NCI-H748 treated with DMSO at 0.1 percent for 48 hours (cell line): ENCODE measurements at places on chromosomes 12 and 14.

- no peak for DNase-seq
These were observed 13.3 kb downstream of the RAP1B start for GRCh38 chr12:68623984-68624383.

DNA sequence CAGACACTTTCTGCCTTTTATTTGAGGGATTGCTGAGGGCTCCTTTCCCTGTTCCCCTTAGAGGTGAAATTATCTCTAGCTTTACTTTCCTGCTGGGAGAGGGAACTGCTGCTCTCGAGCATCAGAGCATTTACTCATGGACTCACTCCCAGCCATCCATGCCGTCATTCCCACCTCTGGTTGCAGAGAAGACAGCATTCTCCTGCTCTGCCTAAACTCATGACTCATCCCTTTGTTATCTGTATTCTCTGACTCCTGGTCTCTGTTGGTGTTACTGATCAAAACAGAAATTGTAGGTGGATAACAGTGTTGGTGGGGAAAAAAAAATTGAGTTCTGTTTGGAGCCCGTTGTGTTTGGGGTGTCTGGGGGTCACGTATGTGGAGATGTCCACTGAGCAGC lies 159.3 kb downstream of the TTC8 start:
- DNase-seq = no peak

DNA sequence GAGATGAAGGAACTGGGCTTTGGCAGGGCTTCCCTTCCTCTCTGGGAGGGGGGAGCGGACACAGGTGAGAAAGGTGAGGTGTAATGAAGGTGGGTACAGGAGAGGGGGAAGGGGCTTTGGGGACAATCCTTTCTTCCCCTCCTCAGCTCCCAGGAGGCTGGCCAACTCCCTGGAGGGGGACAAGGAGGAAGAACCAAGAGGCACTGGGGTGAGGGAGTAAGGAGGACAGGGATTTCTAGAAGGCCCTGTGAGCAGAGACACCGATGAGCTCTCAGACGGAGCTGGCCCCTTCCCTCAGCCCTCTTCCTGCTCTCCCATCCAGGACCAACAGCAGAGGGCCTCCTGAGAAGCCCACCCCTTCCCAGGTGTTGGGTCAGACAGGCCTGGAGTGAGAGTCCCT lies 53.4 kb downstream of the PLEKHG3 start:
- DNase-seq = no peak

DNA sequence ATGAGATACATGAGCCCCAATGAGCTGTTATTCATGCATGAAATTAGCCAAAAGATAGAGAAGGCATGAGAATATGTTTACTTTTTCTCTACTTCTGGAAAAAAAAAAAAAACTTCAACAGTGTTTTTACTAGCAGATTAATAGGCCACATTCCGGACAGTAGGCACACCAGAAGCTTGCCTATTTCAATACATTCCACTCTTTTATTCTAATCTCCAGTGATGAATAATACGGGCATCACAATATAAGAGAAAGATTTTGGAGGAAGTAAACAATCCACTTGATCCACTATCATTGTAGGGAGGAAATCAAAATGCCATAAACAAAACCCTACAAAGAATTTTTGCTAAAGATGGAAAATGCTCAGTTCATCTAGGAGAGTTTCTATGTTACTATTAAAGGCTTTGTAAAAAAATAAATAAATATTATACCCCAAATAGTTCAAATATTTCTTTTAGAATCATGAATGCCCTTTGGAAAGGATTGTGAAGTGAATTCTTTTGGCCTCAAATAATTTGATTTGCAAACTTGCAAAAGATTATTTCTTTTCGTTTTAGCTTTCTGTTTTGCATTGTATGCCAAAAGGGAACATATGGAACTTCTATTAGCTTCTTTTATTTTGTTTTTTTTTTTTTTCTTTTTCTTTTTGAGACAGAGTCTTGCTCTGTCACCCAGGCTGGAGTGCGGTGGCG lies 232.6 kb downstream of the EPS8 start:
- no peak for DNase-seq

GRCh38 chr12:10690906-10691305 lies 17.1 kb upstream of the STYK1 start:
- DNase-seq = no peak

DNA sequence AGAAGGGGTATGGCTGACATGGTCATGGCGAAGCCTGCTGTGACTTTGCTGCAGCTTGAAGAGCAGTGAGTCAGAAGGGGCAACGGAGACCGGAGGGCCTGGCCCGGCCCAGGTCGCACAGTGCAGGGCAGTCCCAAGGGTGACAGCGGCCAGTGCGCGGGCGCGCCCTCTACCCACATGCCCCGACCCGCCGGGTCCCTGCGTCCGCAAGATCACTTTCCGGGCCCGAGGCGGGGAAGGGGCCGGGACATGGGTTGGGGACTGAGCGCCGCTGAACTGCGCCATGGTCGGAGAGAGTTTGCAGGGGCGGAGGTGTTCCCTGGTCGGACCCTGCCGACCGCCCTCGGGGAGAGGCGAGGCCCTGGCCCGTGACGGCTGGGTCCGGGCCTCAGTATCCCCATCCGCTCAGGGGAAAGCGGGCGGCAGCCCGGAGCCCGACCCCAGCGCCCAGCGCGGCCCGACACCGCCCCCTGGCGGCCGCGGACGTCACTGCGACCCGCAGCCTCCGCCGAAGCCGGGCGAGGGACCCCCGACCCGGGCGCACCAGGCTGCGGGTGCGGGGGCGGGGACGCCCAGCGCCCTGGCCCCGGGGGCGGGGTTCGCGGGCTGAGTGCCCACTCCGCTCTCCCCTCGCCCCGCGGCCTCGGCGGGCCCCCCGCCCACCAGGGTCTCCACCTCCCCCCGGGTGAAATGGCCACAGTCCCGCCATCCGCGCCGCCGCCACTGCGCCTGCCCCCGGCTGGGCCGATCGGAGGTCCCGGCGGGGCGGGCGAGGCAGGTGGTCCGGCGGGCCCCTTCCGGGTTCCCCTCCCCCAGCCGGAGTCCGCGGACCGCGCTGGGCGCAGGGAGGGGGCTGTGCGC lies 7.2 kb upstream of the ANKRD9 start:
- peak; percentile 19 for DNase-seq

DNA sequence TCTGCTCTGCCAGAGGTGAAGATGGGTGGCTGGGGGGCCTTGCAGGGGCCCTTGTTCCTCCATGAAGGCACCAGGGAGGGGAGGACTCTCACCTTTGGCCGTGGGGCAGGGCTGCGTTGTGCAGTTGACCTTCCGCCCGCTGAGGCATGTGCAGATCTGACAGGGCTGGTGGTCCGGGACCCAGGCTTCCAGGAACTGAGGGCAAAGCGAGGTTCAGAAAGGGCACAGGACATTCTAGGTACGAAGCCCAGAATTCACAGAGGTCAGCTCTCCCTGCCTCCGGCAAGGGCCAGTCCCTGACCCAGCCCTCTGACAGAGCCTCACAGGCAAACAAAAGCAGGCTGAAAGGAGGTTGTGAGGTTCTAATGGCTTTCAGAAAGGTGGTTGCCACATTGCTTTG lies 40.4 kb upstream of the ANO2 start:
- no peak for DNase-seq

- DNase-seq = no peak
These were observed 112.3 kb downstream of the PLXNC1 start for GRCh38 chr12:94260717-94261116.

DNA sequence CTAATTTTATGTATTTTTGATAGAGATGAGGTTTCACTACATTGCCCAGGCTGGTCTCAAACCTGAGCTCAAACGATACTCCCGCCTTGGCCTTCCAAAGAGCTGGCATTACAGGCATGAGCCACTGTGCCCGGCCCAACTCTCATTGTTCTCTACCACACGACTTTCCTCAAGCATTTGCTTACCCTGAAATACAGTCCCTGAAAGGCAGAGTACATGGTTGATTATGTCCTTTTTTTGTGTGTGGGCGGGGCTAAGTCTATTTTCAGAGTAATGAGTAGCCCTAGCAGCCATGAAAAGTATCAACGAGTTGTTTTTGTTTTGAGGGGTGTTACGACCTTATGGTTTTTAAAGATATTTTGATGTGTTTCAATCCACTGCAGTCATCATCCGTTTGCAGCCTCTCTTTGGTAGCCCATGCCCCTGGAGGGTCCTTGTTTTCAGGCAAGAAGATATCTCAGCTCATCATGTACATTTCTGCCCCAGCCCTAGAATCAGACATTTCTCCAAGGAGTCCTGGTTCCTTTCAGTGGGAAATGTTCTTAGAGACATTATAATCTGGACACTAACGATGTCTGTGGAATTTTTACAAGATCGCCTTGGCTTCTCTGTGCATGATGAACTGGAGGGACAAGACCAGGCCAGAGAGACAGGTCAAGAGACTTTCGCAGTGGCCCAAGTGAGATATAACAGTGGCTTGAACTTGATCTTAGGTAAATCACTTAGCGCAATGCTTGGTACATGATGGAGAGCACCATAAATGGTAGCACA lies 8.7 kb downstream of the ACACB start:
- DNase-seq = no peak

DNA sequence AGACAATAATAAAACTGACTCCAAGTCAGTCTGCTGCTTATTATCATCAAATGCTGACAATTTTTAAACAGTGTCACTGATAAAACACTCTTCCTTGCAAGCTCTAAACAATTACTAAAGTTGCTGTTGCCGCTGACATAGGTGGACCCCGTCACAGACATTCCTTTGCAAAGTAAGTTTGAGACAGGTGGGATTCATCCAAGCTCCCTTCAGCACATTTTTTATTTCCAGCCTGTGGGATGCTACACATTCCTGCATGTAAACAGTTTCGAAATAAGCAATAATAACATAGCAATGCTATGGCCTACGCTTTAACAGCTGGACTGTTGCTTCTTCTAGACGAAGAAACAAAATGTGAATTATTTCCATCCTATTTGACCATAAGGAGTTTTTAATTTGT lies 85.4 kb upstream of the HIF1A start:
- no peak for DNase-seq

GRCh38 chr14:90759370-90760077 lies 56.7 kb downstream of the TTC7B start:
- no peak for DNase-seq

- no peak for DNase-seq
These were observed 70.4 kb downstream of the TMEM116 start for GRCh38 chr12:111942557-111942956.

- DNase-seq = peak; percentile 72
These were observed 1.4 kb downstream of the LIN7A start for GRCh38 chr12:80936353-80936641.

- no peak for DNase-seq
These were observed 6.7 kb downstream of the CDKN1B start for GRCh38 chr12:12723681-12724420.

DNA sequence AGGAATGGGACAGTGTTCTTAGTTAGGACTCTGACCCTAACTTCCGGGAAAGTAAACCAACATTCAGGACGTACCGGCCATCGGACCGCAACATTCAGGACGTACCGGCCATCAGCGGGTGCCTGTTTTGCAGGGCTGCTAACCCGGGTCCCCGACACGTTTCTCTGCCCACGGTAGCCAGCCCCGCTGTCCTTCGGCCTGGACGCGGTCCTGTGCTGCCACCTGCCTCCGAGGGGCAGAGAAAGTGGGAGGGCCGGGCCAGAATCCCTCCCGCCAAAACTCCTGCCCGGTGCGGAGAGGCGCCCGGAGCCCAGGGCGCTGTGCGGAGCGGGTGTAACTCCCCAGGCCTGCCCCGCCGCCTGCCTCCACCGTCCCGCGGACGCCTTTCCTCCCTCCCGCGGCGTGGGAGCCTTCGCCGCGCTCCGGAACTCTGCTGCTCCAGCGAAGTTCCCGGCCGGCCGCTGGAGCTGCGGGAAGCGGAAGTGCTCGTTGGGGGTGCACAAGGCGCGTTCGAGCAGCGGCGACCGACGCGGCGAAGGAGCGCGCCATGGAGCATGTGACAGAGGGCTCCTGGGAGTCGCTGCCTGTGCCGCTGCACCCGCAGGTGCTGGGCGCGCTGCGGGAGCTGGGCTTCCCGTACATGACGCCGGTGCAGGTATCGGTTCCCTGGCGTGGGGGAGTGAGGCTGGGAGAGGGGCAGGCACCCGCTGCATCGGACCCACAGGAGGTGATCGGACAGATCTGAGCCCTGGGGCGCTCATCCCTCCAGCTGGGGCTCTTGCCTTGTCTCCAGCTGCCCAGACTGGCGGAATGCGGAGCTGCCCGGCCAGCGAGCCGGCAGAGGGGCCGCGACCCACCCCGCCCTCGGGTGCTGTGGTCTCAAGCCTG lies at the start of gene DDX55:
Gene DDX55, plus strand, starts transcription at position 498 of the 888 bp plus-strand sequence. Its CDS starts 50 bp downstream, at position 548.
- DNase-seq = peak; percentile 34

GRCh38 chr14:29227631-29228030 lies 461.0 kb downstream of the FOXG1 start:
- no peak for DNase-seq

DNA sequence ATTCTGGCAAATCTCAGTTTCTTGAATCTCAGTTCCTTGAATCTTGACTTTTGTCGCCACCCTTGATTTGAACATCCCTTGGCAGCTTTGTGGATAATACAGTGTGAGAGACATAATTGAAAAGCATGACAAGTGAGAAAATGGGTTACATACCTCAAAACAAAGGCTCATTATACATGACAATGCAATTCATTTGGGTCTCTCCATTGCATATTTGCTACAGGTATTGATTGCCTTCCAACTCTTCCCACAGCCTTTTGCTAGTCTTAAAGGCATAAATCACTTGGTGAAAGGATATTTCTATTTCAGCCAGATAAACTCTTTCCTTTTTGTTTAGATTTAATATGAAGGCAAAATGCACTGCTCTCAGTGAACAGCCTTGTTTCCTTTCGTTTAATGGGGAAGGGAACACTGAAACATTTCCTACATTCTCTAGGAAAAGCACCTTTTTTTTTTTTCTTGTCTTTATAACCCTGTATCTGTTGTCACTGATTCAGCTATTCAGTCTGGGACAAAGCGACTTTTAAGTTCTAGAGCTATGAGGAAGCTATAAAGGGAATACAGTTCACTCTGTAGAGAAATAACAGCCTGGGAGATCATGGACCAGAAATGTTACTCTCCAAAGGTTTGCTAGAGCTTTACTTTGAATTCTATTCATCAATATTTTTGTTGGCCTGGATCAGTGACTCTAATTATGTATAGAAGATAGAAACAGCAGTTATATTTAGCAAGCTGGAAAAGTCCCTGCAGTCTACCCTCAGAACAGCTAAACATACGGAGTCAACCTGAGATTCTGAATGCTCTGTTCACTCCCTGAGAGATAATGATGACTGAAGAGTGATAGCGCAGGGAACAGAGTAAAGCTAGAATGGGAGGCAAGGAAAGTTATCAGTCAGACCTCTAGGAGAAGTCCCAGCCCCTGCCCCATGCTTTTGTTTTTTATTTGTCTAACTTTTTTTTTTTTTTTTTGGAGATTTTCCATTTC lies 311.4 kb downstream of the RGS6 start:
- no peak for DNase-seq

GRCh38 chr14:58362798-58363412 lies 32.8 kb upstream of the TOMM20L start:
- peak; percentile 30 for DNase-seq

DNA sequence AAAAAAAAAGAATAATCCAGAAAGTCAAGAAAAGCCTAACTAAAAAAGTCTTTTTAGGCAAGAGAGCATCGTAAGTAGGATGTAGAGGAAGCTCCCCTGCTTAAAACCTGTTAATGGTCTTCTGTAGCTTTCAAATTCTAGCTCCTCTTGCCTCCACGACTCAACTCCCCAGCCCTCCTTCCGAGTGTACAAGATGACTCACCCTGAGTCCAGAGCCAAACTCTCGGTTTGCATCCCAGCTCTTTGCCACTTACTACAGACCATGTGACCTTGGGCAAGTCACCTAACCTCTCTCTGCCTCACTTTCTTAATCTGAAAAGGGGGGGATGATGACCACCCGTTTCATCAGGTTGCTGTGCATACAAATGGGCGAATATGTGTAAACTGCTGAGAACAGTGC lies 460.4 kb downstream of the DPF3 start:
- no peak for DNase-seq
